ENCODE measurements at places on chromosomes 12 and 14.

- DNase-seq = no peak
Measured at GRCh38 chr14:54711312-54711711, 144.4 kb downstream of the SAMD4A start.

DNA sequence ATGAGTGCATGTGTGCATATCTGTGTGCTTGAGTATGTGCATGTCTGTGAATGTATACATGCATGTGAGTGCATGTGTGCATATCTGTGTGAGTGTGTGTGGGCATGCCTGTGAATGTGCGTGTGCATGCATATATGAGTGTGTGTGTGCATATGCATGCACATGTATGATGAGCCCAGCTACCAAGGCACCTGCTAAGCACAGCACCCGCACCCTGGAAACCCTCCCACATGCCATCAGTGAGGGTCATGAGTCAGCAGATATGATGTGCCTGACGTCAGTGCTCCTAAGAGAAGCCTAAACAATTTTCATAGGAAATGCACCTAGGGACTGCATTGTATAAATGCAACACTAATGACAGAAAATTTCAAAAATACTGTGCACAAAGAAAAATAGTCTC lies 151.1 kb downstream of the KIF26A start:
- no peak for DNase-seq

- DNase-seq = no peak
Measured at GRCh38 chr14:95896498-95897135, 20.0 kb downstream of the TUNAR start.

DNA sequence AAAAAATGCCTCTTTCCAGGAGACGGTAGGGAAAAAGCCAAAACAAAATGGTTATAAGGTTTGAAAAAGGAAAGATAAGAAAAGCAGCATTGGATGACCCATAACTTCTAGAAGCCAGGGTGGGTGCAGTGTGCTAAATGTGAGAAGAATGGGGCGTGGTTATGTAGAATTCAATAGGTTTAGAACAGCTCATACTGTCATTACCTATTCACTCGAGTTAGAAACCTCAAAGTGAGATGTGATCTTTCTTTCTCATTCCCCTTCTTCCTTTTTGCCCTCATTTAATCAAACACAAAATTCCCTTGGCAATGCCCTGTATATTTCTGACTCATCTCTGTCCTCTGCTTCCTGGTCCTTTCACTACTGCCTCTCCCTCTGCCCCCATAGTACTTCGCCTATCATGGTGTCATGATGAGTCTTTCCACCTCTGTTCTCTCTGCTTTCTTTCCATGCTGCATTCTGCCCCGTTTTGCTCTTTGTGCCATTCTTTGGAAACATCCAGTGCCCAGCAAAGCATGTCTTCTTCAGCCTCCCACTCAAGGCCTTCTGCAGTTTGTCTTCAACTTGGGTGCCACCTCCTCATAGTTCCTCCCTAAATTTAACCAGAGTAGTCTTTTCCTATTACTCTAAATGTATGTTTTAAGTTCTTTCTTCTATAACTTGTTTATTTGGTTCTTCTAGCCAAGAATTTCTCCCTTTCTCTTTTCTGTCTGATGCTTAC lies 496.3 kb downstream of the NRXN3 start:
- no peak for DNase-seq

- no peak for DNase-seq
Measured at GRCh38 chr12:46065412-46066166, 75.2 kb upstream of the SCAF11 start.

DNA sequence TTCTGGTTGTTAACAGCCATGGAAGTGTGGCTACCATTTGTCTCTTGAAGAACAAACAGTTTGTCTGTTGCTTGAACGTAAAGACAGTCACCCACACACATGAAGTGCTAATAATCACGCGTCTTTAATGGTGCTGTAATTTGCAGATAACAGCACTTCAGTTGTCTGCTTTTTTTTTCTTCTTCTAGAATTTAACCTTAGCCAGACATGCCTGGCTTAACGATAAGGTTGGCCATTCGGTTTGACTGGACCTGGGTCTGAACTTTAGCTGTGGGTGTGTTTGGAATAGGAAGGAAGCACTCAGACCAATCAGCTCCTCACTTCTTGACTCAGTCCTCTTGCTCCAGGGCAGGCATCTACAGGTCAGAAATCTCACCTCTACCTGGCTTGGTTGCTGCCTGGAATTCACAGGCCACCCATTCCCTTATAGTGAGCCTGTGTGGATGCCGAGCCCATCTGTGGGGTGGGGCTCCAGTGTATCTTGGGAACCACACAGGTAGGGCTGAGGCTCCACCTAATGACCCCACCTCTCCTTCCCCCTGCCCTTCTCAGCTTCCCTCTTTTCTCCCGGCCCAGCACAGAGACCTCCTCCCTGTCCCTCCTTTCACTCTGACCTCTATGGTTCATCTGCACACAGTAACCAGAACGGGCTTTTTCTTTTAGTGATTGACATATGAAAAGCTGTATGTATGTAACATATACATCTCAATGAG lies 246.4 kb upstream of the PWP1 start:
- DNase-seq = no peak

GRCh38 chr12:76555231-76555767 lies 4.3 kb downstream of the OSBPL8 start:
- DNase-seq = no peak

GRCh38 chr12:30888241-30888640 lies 38.3 kb upstream of the TSPAN11 start:
- no peak for DNase-seq

GRCh38 chr12:78146365-78146772 lies 315.7 kb downstream of the NAV3 start:
- no peak for DNase-seq

DNA sequence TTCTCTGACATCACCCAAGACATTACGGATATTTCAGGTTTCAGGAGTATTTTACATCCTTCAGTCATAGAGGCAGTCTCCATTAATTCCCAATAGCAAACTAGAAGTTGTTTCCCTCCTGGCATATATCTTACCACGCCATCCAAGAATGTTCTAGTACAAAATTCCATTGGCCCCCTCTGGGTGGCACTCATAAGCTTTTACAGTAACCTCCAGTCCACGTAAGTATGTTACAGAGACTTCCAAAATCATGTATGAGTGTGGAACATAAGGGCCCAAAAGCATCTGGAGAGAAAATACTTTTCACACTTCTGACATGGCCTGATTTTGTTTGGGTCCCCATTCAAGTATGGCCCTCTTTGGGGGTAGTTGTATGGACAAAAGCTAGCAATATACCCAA lies 58.1 kb upstream of the DHRS4 start:
- DNase-seq = no peak

GRCh38 chr12:53102883-53103807 lies at the start of gene SOAT2:
Gene SOAT2, plus strand, starts transcription at chr12:53103486. Its CDS starts 92 bp downstream, at chr12:53103578.
- peak; percentile 41 for DNase-seq

DNA sequence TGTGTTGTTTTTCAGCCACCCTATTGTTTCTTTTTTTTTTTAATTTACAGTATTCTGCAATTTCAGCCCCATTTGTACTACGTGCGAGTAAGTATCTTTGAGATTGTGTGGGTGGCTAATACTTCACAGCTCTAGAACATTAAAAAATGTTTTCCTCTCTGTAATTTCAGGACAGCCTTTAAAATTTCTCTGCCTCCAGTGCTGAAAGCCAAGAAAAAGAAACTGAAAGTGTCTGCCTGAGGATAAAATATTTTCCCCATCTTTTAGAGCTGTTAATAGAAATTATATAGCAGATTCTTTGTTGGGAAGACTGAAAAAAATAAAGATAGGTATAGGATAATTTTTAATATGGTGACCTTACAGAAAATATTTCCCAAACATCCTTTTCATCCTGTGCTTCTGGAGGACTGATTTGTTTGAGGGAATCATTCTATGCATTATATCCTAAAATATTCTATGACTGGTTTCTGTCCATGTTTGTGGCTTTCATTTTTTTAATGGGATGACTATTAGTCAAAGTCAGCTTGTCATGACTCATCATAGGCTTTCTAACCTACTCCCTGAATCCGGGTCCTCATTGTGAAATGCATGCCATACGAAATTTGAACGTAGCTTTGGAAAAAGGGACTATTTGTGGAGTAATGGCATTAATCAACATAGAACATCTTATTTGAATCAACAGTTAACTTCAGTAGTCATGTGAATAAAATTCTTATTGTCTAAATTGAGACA lies 10.8 kb upstream of the TCTN2 start:
- DNase-seq = no peak

DNA sequence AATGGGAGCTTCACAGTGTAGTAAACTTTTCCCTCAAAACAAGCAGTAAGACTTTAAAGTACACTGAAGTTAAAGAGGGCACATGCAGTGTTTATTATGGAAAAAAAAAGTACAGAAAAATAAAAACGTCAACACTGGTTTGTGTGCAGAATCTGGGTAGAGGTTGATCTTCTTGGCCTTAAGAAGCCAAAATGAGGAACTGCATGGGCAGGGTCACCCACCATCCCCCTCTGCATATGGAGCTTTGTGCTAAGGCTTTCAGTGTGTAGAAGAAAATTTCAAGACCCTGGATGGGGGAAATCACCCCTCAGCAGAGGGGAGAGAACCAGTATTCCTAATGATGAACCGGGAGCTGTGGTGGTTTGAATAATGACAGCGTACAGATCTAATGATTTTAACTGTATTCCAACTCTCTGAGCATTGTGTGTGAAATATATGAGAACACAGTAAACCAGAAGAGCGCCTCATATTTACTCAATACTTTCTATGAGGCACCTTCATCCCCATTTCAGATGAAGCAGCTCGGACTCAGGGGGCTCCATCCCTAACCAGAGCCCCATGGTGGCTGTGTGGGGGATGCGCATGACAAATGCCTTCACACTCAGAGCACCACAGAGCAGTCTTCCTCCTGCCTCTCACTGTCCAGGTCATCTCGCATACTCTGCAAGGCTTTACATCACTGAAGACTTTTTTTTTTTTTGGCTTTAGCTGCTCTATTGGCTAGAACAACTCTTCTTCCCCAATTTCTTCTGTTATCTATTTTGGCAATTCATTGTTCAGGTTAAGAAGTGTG lies 33.4 kb downstream of the ACADS start:
- DNase-seq = no peak

- DNase-seq = no peak
Measured at GRCh38 chr14:76313852-76314251, 62.1 kb upstream of the ESRRB start.

- no peak for DNase-seq
Measured at GRCh38 chr14:64704743-64705380, 638 bp downstream of the PLEKHG3 start.

- no peak for DNase-seq
Measured at GRCh38 chr12:94586589-94587259, 63.6 kb downstream of the TMCC3 start.

DNA sequence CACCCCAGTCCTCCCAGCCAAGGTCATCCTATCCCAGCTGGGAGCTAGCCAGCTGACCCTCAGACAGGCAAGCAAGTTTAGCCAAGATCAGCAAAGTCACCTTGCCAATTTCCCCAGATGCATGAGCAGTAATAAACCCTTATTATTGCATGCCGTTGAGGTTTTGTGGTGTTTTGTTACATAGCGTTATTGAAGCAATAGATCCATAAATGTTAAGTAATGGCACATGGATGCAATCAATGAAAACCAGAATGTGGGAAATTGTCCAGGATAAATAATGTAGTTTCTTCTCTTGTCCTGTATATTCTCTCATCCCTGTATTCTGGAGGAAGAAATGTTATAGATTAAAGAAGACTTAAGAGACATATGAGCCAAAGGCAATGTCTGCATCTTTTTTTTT lies 18.0 kb upstream of the TMEM260 start:
- DNase-seq = no peak

DNA sequence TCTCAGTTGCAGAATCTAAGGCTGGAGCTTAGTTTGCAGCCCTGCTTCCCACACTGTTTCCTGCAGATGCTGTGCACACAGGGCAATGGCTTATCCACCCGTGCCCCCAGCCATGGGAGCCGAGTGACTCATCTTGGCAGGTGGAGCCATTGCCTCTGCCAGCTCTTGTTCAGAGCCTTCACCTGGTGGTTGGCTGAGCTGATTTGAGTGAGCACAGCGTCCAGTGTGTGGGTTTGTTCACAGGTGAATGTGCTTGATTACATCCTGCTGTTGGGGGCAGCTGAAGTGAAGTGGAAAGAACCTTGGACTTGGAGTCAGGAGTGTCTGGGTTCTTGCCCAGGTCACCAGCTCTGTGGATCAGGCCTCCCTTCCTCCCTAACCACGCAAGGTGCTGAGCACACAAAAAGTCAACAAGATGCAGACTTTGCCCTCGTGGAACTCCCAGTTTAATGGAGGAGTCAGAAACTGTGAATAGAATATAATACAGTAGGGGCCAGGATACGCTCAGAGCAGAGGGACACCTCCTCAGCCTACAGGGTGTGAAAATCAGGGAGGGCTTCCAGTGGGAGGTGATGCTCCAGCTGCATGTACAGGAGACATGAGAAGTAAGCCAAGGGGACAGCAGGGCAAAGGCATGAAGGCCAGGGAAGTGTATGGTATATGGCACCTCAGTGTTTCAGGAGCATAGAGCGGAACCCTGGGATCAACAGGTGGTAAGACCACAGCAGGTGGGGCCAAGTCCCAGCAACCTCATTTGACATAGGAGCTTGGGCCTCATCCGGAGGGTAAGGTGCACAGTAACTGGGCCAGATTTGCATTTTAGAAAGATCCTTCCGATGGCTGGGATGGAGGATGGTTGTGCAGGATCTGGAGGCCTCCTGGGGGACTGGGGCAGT lies 22.8 kb downstream of the JDP2 start:
- no peak for DNase-seq

DNA sequence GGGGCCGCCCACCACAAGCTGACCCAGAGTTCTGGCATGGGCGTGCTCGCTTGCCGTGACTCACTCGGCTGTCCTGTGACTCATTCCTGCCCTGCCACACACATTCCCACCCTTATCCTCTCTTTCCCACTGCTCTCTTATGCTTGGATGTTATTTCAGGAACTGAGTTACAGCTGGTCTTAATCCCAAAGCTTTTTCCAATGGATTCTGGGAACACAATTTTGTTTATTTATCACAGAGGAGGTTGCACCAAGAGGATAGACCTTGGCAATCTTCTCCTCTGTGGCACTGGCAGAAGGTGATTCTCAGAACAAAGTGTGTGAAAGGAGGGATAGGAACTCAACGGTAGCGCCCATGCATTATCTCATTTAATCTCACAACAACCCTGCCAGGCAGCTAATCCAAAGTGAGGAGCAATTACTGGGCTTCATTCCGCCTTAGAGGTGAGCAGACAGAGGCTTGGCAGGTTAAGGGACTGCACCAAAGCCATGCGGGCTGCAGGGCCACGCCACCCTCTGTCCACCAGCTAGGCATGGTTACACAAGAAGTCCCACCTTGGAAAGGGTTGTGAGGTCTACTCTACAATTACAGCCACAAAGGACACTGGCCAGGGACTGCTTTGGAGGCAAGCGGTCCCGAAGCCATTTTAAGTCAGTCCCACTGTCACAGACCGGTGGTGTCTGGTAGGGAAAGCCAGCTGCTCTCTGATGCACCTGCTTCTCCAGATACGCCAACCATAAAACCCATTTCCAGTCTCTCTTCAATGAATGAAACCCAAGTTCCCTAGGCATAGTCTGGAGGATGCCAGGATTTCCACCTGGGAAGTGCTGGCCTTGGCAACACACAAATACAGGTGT lies 32.9 kb downstream of the SYNE3 start:
- no peak for DNase-seq

- no peak for DNase-seq
Measured at GRCh38 chr14:89033756-89034155, 209.3 kb downstream of the TTC8 start.
